ENCODE measurements at places on chromosomes 2 and 18.

DNA sequence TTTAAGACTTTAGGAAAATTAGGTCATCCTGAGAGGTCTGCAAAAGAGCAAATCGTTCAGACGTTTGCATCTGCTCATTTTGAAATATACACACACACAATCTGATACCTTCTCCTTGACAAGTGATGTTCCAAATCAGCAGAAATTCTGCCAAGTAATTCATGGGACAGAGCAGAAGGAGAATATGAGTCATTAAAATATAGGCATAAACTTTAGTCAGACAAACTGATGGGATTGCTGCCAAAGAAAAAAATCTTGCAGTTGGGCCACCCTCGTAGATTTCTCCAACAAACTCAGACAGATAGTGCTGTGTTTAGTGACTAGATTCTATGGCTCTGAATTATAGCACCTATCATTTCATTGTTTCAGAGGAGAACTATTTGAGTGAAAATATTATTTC, 336.3 kb downstream of the NYAP2 start:
- no peak for DNase-seq

GRCh38 chr2:5235701-5236100, 456.5 kb upstream of the SOX11 start:
- no peak for DNase-seq

GRCh38 chr2:164818149-164819136, 23.2 kb downstream of the COBLL1 start:
- no peak for DNase-seq

DNA sequence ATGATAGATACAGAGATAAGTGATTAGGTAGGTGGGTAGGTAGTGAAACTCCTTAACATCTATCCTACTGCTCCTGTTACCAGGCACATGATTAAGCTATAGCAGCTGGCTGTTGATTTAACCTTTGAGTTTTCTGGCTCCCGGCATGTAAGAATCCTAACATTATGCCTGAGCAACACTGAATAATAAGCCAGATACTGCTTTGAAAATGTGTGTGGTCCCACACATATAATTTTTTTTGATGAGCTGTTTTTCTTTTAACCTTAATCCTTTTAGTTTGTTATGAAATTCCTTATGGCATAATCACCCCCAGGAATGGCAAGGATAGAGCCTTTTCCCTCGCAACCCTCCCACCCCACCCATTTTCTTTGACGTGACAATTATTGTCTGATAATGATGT, 104.2 kb upstream of the NEUROD1 start:
- no peak for DNase-seq

- no peak for DNase-seq
Observed at GRCh38 chr2:27921880-27922547, 31.5 kb downstream of the BABAM2 start.

Data from stimulated activated CD4-positive, alpha-beta T cell treated with anti-CD3 and anti-CD28 coated beads, Interleukin-1b, Interleukin-23, amount 100 ng/mL, for 48 hours (primary cell).